ENCODE measurements at places on chromosomes 2 and 18. TPM values are rescaled to one million over a fixed set of nuclear protein-coding genes. Genes with fewer than 3 reads are reported as not detected.

DNA sequence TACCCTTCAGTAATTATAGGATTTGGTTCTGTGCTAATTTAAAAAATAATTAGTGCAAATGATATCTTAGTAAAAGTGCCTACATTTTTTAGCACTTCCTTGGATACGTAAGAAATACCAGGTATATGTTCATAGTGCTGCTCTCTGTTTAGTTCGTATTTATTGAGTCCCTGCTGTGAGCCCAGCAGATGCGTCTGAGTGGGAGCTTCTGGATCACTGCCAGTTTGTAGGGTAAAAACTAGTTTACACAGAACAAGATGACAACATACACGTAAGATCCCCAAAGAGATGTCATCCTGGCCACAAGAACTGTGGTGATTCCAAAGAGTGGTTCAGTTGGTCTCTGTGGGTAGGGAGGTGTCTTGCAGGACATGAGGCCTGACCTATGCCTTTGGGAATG lies 103.2 kb downstream of the CTIF start:
- peaks cover 6% of the 10 kb centered on the region for H3K4me1 ChIP-seq
- peaks cover 16% of the 10 kb centered on the region for H3K36me3 ChIP-seq
- no peaks in the 10 kb centered on the region for H3K27me3 ChIP-seq
- H3K4me3 ChIP-seq: no peak overlapping the region

GRCh38 chr2:95006588-95006987 lies 18.9 kb upstream of the MAL start:
- peaks cover 11% of the 10 kb centered on the region for H3K27me3 ChIP-seq
- no peak for DNase-seq

DNA sequence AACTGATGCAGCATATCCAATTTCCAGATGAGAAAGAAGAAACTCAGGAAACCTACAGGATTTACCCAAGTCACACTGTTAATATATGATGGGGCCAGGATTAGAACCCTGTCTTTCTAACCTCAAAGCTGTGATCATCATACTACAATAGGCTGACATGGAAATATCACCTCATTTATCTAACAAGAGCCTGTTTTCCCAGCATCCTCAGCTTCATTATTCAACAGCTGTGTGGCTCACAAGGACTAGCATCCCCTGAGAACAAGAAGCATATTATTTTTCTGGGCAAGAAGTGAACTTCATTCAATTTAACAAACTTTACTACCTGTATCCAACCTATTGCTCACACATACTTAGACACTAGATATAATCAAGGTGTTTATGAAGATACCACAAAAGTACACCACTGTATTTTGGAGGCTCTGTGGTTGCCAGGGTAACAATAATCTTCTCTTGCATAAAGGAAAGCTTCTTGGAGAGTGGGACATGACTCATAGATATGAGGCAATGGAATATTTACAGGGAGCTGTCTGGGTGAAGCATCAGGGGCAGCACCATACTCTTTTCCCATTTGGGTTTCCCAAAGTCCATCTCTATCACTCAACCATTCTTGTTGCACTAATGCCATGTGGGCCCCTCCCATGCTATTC lies 218.2 kb downstream of the RAD51AP2 start:
- no peak overlapping the region for H3K4me3 ChIP-seq
- no peaks in the 10 kb centered on the region for H3K27me3 ChIP-seq

DNA sequence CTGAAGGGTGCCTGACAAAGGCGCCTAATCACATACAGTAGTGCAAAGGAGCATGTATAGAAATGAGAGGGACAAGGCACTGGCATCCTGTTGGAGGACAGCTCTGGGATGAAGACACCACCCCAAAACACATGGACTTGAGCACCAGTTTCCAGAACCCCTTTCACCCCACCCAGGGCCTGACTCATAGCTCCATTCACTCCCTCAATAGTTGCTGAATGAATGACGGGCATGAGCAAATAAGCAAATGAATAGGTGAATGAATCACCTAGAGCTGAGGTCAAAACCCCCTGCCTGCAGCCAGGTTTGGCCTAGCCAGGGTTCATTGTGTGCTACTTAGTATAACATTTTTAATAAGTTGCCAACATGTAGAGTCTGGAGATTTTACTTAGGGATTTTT lies 66.3 kb downstream of the NRP2 start:
- H3K27ac ChIP-seq: no peak overlapping the region
- no peak overlapping the region for H3K4me3 ChIP-seq
- H3K36me3 ChIP-seq: peaks cover 3% of the 10 kb centered on the region
- DNase-seq: no peak
- no peaks in the 10 kb centered on the region for H3K27me3 ChIP-seq

NYAP2 gene
- total RNA-seq: 0.40 TPM

INHBB gene
- total RNA-seq: 0.44 TPM

CRYGB gene
- not detected for total RNA-seq

RTP5 gene
- total RNA-seq: not detected

All from muscle of leg (tissue), 16 donors.